ENCODE measurements at places on chromosomes 13 and 19. TPM values are rescaled to one million over a fixed set of nuclear protein-coding genes. Genes with fewer than 3 reads are reported as not detected.
A peak's percentile ranks its signal among the peaks of the same experiment; 100 is the strongest.

The COL4A1 gene
- total RNA-seq: 161 TPM

The PROZ gene
- not detected for total RNA-seq

GRCh38 chr19:4781801-4782200 is 9.7 kb upstream of the FEM1A start:
- H3K27me3 ChIP-seq: peaks cover 18% of the 10 kb centered on the region
- no peak overlapping the region for H3K27ac ChIP-seq
- peaks cover 7% of the 10 kb centered on the region for H3K4me1 ChIP-seq
- no peaks in the 10 kb centered on the region for H3K36me3 ChIP-seq

DNA sequence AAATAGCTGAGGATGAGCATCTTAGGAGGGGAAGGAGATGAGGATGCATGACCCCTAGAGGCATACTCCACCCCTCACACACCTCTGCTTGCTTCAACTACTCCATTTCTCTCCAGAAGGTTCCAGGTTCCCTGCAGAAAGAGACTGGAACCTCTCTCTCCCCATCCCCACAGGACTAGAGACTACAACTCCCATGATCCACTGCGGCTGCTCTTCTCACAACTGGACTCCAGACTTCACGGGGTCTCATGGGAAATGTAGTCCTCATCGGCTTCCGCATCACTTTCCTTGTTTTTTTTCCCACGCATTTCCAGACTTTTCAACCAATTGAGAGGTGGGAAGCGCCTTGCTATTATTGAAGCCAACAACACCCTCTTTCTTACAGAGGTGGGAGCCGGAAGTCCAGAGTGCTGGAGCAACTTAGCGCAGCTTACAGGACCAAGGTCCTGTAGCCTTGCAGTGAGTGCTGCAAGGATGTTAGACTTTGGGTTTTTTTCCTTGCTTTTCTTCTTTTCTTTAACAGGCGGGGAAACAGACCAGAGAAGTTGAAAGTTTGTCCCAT is 13.9 kb upstream of the CACNG6 start:
- peak; percentile 72 for DNase-seq
- no peak overlapping the region for H3K27ac ChIP-seq
- H3K36me3 ChIP-seq: no peaks in the 10 kb centered on the region
- H3K4me3 ChIP-seq: peak overlapping the region; percentile 40

The GFY gene
- not detected for total RNA-seq

The SERTM1 gene
- 5.0 TPM for total RNA-seq

The GNG7 gene
- total RNA-seq: 6.2 TPM

The ZNF566 gene
- 11.3 TPM for total RNA-seq

The PNMA8A gene
- total RNA-seq: 1.5 TPM

DNA sequence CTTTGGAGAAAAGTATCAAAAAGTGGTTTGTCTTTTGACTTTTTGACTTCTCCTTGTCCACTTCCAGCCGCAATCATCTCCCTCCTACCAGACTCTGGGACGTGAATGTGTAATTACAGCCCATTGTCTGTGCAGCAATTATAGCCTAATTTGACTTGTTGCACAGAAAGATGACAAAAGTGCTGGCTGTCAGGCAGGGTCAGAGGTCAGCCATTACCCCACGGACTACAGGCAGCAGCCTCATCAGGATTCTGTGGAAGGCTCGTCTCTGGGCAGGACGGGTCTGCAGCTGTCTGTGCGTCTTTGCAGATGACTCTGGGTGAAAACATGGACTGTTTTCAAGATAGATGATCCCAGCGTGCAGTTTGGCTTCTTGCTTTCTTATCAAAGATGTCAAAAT is 102.2 kb upstream of the EDNRB start:
- H3K4me3 ChIP-seq: no peak overlapping the region
- peaks cover 12% of the 10 kb centered on the region for H3K4me1 ChIP-seq
- H3K27ac ChIP-seq: no peak overlapping the region
- DNase-seq: no peak
- no peaks in the 10 kb centered on the region for H3K27me3 ChIP-seq

DNA sequence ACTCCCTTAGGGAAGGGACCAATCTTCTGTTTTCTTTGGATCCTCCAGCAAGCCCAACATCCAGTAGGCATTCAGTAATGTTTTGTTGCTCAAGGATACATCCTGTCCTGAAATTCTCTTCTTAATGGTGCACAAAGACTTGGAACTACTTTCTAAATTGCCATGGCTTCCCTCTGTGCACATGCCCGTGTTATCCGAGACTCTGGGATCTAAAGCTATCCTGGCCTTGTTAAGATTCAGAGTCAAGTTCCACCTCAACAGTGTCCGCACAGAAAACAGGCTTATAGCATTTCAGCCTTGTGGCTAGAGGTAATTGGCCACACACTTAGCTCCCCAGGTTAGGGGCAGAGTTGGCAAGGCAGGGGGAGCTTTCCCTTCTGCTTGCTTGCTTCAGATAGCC is 71.8 kb downstream of the CBY2 start:
- no peaks in the 10 kb centered on the region for H3K4me1 ChIP-seq
- no peaks in the 10 kb centered on the region for H3K27me3 ChIP-seq
- H3K4me3 ChIP-seq: no peak overlapping the region
- H3K36me3 ChIP-seq: no peaks in the 10 kb centered on the region

DNA sequence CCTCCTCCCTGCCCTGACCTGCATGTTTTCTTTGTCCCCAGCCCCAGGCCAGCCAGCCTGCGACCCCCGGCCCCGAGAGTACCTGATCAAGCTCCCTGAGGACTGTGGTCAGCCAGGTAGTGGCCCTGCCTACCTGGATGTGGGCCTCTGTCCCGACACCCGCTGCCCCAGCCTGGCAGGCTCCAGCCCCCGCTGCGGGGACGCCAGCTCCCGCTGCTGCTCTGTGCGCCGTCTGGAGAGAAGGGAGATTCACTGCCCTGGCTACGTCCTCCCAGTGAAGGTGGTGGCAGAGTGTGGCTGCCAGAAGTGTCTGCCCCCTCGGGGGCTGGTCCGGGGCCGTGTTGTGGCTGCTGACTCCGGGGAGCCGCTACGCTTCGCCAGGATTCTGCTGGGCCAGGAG is 5.6 kb downstream of the CILP2 start:
- H3K36me3 ChIP-seq: no peaks in the 10 kb centered on the region
- peaks cover 77% of the 10 kb centered on the region for H3K27me3 ChIP-seq
- H3K4me3 ChIP-seq: no peak overlapping the region
- H3K4me1 ChIP-seq: peaks cover 14% of the 10 kb centered on the region
- H3K27ac ChIP-seq: no peak overlapping the region

- H3K36me3 ChIP-seq: no peaks in the 10 kb centered on the region
- DNase-seq: no peak
- no peak overlapping the region for H3K4me3 ChIP-seq
- H3K27ac ChIP-seq: no peak overlapping the region
- peaks cover 30% of the 10 kb centered on the region for H3K27me3 ChIP-seq
These were observed 4.9 kb upstream of the KLK15 start for GRCh38 chr19:50838239-50838638.

DNA sequence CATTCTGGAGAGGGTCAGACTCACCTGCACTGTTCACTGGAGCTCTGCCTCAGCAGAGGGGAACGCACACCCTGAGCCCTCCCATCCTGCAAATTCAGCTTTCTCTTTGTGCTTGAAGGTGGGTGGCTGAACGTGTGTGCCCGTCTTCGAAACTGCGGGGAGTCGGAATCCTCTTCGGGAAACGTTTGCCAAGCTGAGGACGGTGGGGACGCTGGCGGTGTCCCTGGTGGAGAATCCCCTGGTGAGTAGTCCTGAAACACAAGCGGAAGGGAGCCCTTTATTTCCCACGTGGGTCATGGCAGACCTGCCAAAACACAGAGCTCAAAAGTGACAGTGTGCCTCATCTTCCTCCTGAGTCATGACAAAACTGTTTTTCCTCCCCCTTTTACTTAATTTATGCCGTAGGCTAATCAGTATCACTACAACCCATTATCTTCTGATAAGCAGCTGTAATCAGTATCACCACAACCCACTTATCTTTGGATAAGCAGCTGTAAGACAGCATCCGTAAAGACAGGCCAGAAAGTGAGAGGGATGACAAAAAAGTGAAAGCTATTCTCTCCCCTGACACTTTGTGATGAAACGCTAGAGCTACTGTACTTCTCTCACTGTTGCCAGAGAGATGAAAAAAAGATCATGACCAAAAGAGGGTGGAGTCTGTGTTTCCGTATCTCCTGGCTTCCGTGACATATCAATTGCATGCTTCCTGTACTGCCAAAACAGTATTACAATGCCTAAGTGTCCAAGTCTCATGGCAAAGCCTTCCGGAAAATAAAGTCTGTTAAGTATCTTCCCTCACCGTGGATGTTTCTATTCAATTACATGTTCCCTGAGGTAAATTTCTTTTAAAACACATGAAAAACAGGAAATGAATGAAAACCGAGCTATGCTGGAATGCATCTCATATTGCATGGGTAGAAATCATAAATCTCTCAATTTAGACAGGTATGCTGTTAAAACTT is 155.5 kb downstream of the TBC1D4 start:
- no peaks in the 10 kb centered on the region for H3K27me3 ChIP-seq
- peaks cover 14% of the 10 kb centered on the region for H3K4me1 ChIP-seq
- H3K4me3 ChIP-seq: peak overlapping the region; percentile 35
- H3K27ac ChIP-seq: peak overlapping the region; percentile 61
- H3K36me3 ChIP-seq: peaks cover 5% of the 10 kb centered on the region

- H3K36me3 ChIP-seq: no peaks in the 10 kb centered on the region
- H3K4me1 ChIP-seq: no peaks in the 10 kb centered on the region
- H3K4me3 ChIP-seq: no peak overlapping the region
- no peaks in the 10 kb centered on the region for H3K27me3 ChIP-seq
- no peak overlapping the region for H3K27ac ChIP-seq
- DNase-seq: no peak
These were observed 204.3 kb downstream of the SUCLA2 start for GRCh38 chr13:47796816-47797215.

DNA sequence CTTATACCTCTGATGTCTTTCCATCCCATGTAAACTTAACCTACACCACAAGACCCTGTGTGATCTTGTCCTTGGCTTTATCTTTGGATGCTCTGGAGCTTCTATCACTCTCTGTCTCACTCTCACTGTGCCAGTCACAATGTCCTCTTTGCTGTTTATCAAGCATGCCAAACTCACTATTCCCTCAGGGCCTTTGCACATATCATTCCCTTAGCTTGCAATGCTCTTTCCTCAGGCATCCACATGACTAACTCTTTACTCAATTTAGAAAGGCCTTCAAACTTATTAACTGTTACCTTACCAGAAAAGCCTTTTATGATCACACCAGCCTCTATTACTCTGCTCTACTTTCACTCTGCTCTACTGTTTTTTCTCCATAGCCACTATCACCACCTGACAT is 354.1 kb downstream of the RFC3 start:
- no peaks in the 10 kb centered on the region for H3K4me1 ChIP-seq
- H3K4me3 ChIP-seq: no peak overlapping the region

The NDUFS7 gene
- total RNA-seq: 76.7 TPM

- no peaks in the 10 kb centered on the region for H3K4me1 ChIP-seq
- H3K36me3 ChIP-seq: no peaks in the 10 kb centered on the region
- no peak overlapping the region for H3K4me3 ChIP-seq
- no peak overlapping the region for H3K27ac ChIP-seq
- H3K27me3 ChIP-seq: no peaks in the 10 kb centered on the region
These were observed 105.1 kb downstream of the COG6 start for GRCh38 chr13:39760521-39760920.

GRCh38 chr19:16117594-16118033 is 5.9 kb downstream of the RAB8A start:
- H3K36me3 ChIP-seq: peaks cover 71% of the 10 kb centered on the region
- no peaks in the 10 kb centered on the region for H3K27me3 ChIP-seq
- H3K27ac ChIP-seq: peak overlapping the region; percentile 69
- no peak for DNase-seq
- peaks cover 69% of the 10 kb centered on the region for H3K4me1 ChIP-seq
- no peak overlapping the region for H3K4me3 ChIP-seq

DNA sequence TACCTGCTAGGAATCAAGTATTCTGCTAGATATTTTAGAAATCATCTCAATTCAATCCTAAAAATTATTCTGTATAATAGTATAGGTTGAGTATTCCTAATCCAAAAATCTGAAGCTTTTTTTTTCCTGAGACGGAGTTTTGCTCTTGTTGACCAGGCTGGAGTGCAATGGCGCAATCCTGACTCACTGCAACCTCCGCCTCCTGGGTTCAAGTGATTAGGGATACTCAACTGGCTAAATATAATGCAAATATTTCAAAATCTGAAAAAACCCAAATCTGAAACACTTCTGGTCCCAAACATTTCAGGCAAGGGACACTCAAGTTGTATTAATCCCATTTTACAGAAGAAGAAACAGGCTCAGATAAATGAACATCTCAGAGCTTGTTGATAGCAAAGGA is 17.2 kb upstream of the USPL1 start:
- no peak overlapping the region for H3K4me3 ChIP-seq
- H3K27ac ChIP-seq: no peak overlapping the region
- no peaks in the 10 kb centered on the region for H3K4me1 ChIP-seq

DNA sequence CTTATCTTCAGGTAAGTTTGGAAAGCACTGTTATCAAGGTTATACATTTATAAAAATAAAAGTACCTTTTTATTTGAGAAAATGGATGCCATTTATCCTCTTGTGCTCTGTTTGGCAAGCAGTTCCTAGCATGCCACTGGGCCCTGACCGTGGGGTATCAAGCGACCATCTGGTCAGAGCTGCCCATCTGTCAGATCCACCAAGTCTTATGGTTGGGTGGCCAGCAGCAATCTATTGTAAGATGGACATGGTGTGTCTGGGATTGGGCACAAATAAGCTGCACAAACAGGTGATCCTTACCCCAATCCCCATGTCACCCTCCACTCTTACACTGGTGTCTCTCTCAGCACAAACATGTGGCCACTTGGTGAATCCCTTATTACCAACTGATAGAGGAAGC is 178.5 kb downstream of the DLEU7 start:
- H3K36me3 ChIP-seq: no peaks in the 10 kb centered on the region
- H3K4me1 ChIP-seq: no peaks in the 10 kb centered on the region
- H3K4me3 ChIP-seq: no peak overlapping the region

DNA sequence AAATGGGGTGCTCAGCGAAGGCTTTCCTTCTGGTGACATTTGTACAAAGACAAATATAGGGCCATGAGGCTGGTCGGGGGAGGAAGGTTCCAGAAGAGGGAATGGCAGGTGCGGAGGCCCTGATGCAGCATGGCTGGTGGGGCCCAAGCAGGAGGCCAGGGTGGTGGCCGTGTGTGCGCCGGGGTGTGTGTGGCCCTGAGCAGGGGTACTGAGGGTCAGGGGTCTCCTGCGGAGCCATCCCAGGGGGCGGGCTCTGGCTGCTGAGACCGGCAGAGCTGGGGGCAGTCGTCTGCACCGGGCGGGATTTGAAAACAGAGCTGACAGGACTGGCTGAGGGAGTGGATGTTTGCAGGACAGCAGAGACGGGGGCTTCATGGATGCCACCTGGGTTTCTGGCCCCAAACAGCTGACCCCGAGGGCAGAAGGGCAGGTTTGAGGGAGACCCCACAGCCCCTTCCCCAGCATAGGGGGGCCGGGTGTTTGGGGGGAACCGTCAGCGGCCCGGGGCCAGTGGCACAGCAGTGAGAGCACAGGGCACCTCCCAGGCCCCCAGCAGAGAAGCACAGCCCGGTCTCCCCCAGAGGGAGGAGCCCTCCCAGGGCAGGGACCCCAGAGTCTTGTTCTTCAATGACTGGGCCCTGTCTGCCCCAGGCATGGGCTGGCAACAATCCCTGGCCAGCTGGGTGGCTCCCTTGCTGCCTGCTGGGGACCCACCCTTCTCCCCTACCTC is 11.4 kb downstream of the PIAS4 start:
- peaks cover 42% of the 10 kb centered on the region for H3K36me3 ChIP-seq
- DNase-seq: no peak
- H3K4me1 ChIP-seq: peaks cover 18% of the 10 kb centered on the region
- H3K27ac ChIP-seq: no peak overlapping the region
- H3K4me3 ChIP-seq: no peak overlapping the region
- no peaks in the 10 kb centered on the region for H3K27me3 ChIP-seq
